Stimulated activated CD4-positive, alpha-beta T cell treated with anti-CD3 and anti-CD28 coated beads, Interleukin-4, amount 100 ng/mL, for 1 hour (primary cell): ENCODE measurements at places on chromosomes 6 and 20.

GRCh38 chr20:59412875-59413284 lies 112.5 kb downstream of the EDN3 start:
- DNase-seq: no peak

- no peak for DNase-seq
Observed at GRCh38 chr6:71031912-71032311, 75.1 kb upstream of the B3GAT2 start.

- no peak for DNase-seq
Observed at GRCh38 chr20:18250217-18250616, 38.1 kb upstream of the ZNF133 start.

- no peak for DNase-seq
Observed at GRCh38 chr6:37308069-37308815, 45.5 kb upstream of the RNF8 start.

GRCh38 chr6:131268303-131268702 lies 133.0 kb downstream of the AKAP7 start:
- DNase-seq: no peak

DNA sequence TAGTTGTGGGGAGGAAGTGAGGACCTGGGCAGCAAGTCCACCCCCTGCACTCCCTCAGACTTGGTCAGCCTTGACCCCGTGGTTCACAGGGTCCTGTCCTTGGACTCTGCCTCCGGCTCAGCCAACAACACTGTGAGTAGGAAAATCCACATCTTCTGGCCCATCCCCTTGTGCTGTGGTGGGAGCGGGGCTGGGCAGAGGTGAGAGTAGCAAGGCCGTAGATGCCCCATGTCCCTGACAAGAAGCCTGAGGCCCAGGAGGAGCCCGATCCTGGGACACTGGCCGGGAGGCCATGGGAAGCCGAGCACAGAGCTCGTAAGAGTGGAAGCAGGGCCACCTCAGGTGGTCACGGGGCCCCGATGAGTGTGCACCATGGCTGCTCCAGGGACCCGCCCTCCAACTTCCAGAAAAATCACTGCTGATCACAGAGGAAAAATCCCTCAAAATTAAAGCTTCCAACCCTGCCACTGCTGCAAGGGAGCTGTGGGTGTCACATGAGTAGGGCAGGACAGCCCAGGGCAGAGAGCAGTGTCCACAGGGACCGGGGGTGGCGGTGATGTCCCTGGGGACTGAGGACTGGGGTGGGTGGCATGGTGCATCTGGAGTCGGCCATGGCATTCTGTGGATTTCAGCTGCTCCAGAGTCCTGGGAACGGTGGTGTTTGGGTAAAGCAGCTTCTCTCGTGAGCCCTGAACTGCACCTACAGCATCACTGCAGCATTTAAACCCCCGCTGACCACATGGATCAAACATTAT lies 189.4 kb downstream of the DLL1 start:
- no peak for DNase-seq

GRCh38 chr20:31833931-31834521 lies 11.4 kb downstream of the FOXS1 start:
- DNase-seq: no peak

DNA sequence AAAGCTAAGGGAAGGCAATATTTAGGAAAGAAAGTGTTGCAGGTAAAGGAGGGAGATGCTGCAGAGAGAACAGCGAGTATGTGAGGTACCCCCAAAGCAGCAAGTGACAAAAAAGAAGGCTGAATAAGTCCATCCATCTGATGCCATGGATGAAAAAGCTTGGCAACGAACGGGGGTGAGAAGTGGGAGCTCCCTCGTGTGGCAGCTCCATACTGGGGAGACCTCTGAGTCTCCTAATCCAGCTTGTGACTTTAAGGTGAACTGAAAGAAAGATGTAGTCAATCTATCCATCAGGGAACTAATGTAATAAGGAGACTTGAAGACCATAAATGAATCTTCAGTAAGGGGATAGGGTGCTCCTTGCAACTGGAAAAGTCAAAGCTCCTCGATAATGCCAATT lies 156.6 kb downstream of the OTOR start:
- DNase-seq: no peak

DNA sequence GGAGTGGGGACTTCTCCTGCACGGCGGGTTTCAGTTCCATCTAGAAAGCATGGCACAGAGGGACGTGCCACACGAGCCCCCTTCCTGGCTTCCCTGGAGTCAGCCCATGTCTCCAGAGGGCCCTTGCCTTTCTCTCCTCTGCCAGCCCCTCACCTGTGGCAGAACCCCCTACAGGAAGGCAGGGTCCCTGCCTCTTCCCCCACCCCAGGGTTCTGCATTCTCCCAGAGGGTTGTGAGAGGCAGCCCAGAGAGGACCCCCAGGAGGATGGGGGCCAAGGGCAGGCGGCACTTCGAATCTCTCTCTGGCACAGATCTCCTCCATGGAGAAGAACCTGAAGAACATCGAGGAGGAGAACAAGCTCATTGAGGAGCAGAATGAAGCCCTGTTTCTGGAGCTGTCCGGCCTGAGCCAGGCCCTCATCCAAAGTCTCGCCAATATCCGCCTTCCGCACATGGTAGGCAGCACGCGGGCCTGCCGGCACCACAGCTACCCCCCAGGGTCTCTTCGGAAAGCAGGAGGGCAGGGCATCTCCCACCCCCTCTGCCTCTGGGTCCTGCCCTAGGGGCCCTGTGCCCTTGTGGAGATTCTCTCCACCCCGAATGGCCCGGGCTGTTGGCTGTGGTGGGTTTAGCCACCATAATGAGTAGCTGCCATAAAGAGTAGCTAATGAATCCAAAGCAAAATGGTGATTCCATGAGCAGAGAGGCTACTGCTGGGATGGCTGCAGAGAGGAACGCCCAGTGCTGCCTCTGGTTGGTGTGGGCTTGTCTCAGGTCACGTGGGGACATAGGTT lies 15.9 kb upstream of the PCMTD2 start:
- DNase-seq: no peak

DNA sequence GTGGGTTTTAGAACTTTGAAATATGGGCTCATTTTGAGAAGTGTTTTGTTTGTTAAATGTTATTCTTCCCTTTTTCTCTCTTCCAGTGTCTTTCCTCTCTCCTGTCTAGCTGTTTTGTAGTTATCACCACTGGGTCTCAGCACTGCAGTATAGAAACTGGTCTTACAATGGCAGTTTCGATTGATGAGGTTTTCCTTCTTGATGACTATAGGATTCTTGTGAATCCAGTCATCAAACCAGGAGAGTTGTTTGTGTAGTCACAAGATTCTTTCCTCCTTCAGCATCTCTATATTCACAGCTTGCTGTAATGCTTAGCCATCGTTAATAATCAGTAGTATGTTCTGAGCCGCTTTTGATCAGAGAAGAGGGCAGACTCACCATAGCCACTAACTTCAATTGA lies 172.3 kb downstream of the OGFRL1 start:
- no peak for DNase-seq

GRCh38 chr6:31922942-31923341 lies 4.6 kb upstream of the C2 start:
- DNase-seq: peak; percentile 15

DNA sequence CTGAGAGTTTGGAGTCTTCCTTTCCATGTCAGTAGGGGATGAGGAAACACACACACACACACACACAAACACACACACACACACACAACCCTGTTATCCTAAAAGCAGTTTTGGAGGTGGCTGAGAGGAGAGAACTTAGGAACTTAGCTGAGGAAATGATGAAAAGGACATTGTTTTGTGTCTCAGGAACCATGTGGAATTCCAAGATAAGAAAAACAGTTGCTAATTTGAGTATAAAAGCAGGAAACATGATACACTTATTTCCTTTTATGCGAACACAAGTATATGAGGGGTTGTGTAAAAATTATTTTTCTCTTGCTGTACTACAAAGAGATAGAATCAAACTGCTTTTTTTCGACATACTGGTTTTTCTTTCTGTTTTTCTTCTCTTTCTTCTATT lies at the start of gene MYCT1:
Gene MYCT1 (plus strand): TSS at position 264 of the 400 bp plus-strand sequence. CDS start 6 bp downstream, at position 270.
- DNase-seq: no peak

DNA sequence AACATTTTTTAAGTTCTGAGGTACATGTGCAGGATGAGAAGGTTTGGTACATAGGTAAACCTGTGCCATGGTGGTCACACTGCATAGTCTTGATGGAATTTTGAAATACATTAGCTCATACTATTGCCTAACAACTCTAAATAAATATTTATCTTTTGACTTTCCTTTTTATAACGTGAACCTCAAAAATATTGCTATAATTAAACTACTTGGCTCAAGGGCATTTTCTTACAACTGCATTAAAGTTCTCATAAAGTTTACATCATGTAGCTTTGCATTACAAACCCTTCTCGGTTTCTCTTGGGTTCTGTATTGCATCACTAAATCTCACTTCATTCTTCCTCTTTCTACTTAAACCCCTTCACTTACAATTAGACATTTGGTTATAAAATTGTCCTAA lies 636.0 kb upstream of the PTCHD4 start:
- DNase-seq: no peak

GRCh38 chr6:84072442-84072997 lies 38.9 kb downstream of the MRAP2 start:
- DNase-seq: no peak

DNA sequence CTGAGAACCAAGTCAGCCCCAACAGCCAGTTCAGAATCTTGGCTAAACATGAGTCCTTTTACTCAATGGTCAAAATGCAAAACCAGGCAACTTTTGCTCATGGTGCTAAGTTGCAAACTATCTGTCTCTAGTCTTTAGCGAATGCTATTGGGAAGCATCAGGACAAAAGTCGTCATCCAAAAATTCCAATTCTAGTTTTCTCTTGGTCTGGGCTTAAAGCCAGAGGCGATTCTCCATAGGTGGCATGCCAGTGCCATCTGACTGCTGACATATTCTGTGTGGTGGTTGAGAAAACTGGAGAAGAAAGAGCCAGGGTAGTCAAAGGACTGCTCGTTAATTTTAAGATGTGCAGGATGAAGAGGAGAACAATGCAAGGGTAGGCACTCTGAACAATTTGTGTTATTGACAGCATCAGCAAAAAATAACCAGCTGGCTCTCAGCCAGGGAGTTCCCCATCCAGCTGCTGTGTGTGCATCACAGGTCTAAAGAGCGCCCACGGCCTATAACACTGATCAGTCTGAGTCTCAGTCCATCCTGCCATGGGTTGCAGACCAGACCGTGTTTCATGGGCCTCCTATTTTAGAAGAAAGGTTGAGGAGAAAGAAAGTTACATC lies 313.6 kb downstream of the ALDH8A1 start:
- peak; percentile 47 for DNase-seq

- no peak for DNase-seq
Observed at GRCh38 chr20:11219192-11219591, 545.4 kb upstream of the JAG1 start.

DNA sequence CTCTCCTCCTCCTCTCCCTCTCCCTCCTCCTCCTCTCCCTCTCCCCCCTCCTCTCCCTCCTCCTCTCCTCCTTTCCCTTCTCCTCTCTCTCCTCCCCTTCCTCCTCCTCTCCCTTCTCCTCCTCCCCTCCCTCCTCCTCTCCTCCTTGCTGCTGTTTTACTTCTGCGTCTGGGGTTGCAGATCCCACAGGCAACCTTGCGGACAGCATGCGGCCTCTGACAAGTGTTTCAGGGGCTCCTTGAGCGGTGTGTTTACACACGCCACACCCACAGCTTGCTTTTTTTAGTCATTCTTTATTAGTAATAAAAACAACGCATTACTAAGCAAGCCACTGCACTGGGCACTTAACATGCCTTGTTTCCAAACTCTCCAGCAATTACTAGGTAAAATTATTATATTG lies 81.9 kb downstream of the TFAP2C start:
- no peak for DNase-seq

DNA sequence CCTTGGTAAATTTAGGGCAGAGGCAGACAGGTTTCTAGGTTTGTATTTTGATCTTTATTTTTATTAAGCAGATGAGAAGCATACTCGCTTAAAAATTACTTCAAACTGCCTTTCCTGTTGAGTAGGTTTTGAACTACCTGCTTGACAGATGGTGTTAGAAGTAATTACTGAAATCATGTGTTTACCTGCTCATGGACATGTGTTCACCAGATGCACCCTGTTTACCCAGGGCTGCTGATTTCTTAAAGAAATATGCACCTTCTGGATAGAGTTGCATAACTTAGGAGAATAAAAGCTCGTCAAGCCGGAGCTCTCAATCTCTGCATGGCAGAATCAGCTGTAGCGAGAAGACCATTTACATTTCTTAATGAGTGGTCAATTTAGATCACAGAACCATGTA lies 165.1 kb downstream of the CDKAL1 start:
- DNase-seq: no peak

GRCh38 chr6:143328876-143329275 lies 121.6 kb downstream of the ADAT2 start:
- DNase-seq: no peak

GRCh38 chr6:88780714-88781389 lies 182.6 kb downstream of the RNGTT start:
- DNase-seq: peak; percentile 9

DNA sequence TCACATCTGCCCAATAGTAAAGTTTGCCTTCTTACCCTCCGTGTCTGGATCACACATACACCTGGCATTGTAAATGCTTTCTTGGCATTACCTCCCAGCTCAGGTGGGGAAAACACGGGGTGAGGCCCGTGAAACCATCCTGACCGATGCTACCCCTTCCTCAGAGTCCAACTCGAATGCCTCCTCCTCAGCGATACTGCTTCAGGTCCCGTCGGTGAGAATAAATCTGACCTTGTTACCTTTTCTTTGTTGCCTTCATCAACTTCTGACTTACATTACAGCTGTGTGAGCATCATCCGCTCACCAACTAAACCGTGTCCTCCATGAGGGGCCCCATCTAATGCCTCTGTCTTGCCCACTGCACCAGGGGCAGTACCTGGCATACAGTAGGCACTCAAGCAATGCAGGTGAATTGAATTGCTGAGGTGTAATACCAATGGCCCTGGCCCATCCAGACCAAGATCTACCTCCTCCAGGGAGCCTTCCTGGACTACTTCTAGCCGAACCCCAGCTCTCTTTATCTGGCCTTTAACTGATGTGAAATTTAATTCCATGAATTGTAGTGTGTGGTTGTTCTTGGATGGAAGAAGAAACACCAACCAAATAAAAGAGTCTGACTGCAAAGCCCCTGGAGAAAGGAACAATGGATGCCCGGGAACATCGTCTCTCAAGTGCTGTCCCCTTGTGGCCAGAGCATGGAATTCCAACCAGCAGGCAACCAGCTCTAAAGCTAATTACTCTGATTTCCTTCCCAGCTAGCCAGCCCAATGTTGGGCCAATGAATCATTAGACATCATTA lies 141.5 kb downstream of the ANKRD60 start:
- DNase-seq: no peak

DNA sequence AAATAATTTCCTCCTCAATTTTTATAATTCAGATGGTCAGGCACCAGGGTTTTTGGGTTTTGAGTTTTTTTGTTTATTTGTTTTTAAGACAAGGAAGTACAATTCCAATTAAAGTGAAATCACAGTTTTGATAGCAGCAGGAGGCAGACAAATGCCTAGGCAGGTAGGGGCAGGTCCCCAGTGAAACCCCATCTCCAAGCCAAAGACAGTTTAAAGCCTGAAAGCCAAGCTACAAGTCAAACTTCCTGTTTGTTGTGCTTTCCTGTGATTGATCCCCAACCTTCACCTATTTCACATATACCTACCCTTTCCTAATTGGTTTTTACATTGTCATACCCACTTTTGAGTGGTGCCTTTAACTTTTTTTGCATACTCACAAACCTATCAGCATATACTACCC lies 149.6 kb downstream of the MOXD1 start:
- no peak for DNase-seq
